ENCODE measurements at places on chromosomes 16 and 17.

- no peak for DNase-seq
- H3K4me1 ChIP-seq: peaks cover 25% of the 10 kb centered on the region
- H3K27ac ChIP-seq: no peak overlapping the region
- H3K4me3 ChIP-seq: no peak overlapping the region
Observed at GRCh38 chr17:4953451-4953961, 2.6 kb downstream of the ENO3 start.

- H3K27ac ChIP-seq: no peak overlapping the region
- no peaks in the 10 kb centered on the region for H3K36me3 ChIP-seq
- H3K27me3 ChIP-seq: peaks cover 2% of the 10 kb centered on the region
- H3K4me3 ChIP-seq: no peak overlapping the region
Observed at GRCh38 chr16:2838928-2839327, 8.8 kb downstream of the ZG16B start.

GRCh38 chr17:42428141-42428944 is 5.3 kb upstream of the CAVIN1 start:
- H3K27ac ChIP-seq: no peak overlapping the region
- peak; percentile 38 for DNase-seq
- no peaks in the 10 kb centered on the region for H3K36me3 ChIP-seq
- peaks cover 45% of the 10 kb centered on the region for H3K27me3 ChIP-seq
- H3K4me1 ChIP-seq: peaks cover 1% of the 10 kb centered on the region

DNA sequence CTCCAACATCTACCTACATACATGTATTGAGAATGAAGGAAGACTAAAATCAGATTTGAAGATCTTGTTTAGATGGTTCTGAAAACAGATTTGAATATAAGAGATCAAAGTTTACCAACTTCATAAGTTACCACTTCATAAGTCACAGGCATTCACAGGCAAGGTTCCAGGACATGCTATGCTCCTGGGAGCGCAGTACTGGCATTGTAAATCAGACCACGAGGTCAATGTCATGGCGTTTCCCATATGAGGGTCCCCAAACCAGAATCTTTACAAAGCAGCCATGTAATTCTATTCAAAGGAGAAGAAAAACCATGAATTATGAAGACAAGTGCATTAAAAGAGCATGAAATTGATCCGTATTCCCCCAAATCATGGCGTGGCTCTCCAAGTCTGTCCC is 3.0 kb downstream of the CDH11 start:
- H3K27ac ChIP-seq: no peak overlapping the region
- no peaks in the 10 kb centered on the region for H3K36me3 ChIP-seq
- H3K27me3 ChIP-seq: peaks cover 24% of the 10 kb centered on the region
- DNase-seq: no peak
- H3K4me3 ChIP-seq: no peak overlapping the region

Measured in activated CD4-positive, alpha-beta memory T cell treated with anti-CD3 and anti-CD28 coated beads, Interleukin-2, amount 10 ng/mL, durations not matched to agents 7 days and 5 days (primary cell).